ENCODE measurements at places on chromosomes 6 and 20.
A peak's percentile ranks its signal among the peaks of the same experiment; 100 is the strongest.

GRCh38 chr6:127051571-127052260 lies 66.8 kb upstream of the RSPO3 start:
- DNase-seq, result no peak

- DNase-seq, result peak; percentile 73
These were observed 192.0 kb downstream of the PREX1 start for GRCh38 chr20:48635791-48636267.

DNA sequence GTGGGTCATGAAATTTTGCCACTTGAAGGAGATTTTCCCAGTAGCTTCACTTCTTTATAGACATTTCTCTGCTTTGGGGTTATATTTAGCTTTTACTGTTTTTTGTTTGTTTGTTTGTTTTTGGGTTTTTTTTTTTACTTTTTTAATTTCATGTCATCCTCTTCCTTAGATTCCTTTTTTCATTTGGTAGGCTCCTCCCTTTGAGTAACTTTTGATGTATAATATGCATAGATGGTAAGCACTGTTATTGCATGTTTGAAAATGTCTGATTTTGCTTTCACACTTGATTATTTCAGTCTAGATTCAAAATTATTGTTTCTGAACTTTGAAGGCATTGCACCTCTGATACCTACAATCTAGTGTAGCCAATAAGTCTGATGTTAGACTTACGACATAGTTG lies 37.6 kb downstream of the PLEKHG1 start:
- DNase-seq, result no peak

GRCh38 chr6:34671367-34671766 lies 25.2 kb downstream of the ILRUN start:
- no peak for DNase-seq

- DNase-seq, result no peak
These were observed 660.4 kb upstream of the FLRT3 start for GRCh38 chr20:14997791-14998190.

GRCh38 chr6:117456250-117456649 lies 26.2 kb upstream of the DCBLD1 start:
- DNase-seq, result no peak

GRCh38 chr20:19688031-19688806 lies 69.8 kb upstream of the RIN2 start:
- no peak for DNase-seq

DNA sequence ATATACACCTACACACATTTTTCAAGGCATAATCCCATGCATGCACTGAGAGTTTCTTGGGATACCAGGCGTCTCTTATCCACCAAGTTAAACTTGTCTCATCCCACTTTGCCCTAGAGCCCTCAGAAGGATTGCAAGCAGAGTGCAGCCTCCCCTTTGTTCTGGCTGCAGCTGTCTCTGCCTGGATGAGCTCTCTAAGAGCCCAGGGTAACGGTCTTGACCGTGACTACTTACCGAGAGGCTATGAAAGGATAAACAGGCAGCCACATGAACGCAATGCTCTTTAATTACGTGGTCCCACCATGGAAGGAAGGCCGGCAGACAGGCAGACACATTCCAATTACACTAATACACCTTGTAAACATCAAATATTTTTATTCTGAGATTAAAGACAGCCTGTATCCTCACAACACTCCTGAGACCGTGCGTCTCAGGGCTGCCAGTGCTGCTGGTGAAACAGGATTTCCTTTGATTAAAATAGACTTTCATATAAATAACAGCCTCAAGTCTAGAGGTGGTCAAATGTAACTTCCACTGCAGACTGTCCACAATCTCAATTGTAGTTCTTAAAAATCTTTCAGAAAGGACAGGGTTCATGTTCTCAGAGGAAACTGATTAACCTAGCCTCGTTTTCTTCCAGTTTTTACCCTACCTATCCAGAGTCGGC lies 210.0 kb upstream of the PRDM1 start:
- DNase-seq, result no peak

GRCh38 chr6:53041356-53041755 lies 23.8 kb upstream of the FBXO9 start:
- no peak for DNase-seq

- DNase-seq, result no peak
These were observed 93.6 kb upstream of the AGPAT4 start for GRCh38 chr6:161367472-161367871.

DNA sequence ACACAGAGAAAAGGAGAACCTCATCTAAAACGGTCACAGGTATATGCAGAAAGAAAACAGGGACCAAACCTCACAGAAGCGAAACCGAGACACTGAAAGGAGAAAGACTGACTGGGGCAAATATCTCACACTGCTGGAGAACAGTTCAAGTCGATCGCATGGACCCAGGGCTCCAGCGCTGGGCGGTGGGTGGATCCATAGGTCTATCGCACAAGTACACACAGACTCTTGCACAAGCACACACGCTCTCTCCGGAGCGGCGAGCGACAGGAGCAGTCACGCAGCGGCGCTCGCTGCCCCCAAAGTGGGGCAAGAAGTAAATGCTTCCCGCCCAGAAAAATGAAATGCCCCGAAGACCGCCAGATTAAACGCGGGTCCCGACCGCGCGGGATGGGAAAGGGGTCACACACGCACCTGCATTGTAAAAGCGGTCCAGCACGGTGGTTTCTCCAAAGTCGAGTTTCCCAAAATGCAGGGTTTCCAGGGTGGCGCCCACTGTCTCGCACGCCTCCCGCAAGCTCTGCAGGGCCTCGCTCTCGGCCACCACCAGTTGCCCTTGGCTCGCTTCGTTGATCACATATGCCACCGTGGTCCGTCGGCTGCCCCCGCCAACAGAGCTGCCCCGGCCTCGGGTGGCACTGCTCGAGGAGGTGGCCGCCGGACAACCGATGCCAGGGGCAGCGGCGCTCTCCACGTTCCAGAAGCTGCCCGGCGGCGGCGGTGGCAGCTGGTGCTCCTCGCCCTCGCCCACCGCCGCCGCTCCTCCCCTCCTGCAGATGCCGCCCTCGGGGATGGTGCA lies 782 bp downstream of the MAP3K5 start:
- DNase-seq, result peak; percentile 63

GRCh38 chr6:154503658-154504057 lies 6.8 kb downstream of the CNKSR3 start:
- no peak for DNase-seq

DNA sequence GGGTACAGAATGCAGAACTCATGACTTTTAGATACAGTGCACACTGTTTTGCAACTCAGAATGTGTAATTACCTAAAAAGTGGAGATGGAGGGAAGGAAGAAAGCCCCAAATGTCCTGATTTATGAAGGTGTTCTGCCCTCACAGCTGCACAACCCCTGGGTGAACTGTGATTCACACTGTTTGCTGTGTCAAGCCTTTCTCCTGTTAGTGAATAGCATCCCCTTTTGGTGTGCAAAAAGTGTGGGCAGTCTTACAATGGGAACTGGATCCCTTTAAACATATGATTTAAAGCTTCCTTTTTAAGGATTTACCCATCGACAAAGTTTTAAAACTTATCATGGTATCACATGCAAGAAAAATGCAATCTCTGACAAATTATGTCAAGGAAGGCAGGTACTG lies 633.4 kb upstream of the EPHA7 start:
- no peak for DNase-seq

GRCh38 chr6:159104163-159104925 lies 59.6 kb upstream of the TAGAP start:
- DNase-seq, result peak; percentile 83

- no peak for DNase-seq
These were observed 31.0 kb upstream of the OSTM1 start for GRCh38 chr6:108105571-108105970.

- peak; percentile 16 for DNase-seq
These were observed 23.7 kb downstream of the MOCS3 start for GRCh38 chr20:50982363-50982762.

DNA sequence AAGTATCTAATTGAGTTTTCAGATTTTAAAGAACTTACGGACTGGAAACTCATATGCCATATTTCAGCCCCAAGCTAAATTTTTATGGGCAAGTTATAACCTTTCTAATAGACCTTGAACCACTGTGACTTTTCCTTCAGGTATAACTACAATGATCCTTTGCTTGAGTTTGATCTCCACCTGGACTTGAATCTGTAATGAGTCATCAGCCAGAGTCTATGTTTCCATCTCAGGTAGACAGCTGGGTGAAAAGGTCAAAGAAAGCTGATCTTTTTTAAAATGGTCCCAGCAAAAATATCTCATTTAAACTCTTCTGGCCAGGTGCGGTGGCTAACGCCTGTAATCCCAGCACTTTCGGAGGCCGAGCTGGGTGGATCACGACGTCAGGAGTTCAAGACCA lies 88.4 kb upstream of the SGK1 start:
- no peak for DNase-seq

GRCh38 chr6:159594106-159594749 lies 98.8 kb downstream of the SOD2 start:
- no peak for DNase-seq

GRCh38 chr20:14522595-14522994 lies 185.2 kb upstream of the FLRT3 start:
- no peak for DNase-seq

DNA sequence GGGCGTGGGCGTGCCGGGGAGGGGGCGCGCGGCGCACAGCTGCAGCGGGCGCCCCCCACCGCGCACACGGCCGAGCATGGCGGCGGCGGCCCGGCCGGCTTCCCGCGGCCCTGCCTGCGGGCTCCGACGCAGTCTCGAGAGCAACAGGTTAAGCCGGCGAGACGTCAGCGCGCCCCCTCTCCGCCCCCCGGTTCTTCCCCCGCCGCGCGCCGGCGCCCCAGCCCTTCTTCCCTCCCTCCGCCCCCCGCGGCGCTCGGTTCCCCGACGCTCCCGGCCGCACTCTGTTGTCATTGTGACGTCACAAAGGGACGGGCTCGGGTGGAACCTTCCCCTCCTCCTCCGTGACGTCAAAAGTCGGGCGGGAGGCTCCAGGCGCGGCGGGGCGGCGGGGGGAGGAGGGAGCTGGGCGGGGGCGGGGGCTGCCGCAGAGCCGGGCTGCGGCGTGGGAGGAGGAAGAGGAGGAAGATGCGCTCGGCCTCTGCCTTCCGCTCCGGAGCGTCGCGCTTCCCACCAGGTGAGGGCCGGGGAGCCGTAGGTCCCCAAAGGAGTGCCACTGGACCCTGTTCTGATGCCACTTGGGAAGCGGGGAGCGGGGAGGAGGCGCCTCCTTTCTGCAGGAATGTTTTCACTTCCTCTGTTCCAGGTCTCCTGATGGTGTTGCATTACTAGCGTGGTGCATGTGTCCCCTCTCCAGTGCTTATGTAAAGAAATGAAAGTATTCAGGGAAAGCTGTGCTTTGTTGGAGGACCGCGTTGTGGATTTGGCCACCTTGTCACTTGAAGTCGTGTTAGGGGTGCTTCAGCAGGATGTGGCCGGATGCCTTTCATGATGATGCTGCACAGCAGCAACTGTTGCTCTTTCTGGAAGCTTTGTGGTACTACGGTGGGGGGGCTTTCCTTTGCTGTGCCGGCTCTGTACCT lies 2.8 kb downstream of the JARID2 start:
- DNase-seq, result peak; percentile 98

DNA sequence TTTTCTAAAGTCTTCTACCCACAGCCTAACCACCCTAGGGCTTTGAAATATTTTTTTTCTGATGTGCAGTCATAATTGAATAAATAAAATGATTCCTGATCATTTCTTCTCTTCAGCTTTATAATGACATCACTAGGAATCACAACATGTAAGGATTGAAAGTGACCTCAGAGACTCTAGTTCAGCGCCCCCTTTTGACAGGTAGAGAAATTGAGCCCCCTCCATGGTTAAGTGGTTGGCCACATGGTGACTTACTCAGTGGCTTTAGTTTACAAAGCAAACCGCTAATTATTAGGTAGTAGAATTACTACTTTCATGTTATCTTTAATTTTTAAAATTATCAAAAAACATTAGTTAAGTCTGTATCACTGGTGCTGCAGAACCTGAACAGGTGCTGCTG lies 13.3 kb upstream of the SLC2A12 start:
- DNase-seq, result no peak

DNA sequence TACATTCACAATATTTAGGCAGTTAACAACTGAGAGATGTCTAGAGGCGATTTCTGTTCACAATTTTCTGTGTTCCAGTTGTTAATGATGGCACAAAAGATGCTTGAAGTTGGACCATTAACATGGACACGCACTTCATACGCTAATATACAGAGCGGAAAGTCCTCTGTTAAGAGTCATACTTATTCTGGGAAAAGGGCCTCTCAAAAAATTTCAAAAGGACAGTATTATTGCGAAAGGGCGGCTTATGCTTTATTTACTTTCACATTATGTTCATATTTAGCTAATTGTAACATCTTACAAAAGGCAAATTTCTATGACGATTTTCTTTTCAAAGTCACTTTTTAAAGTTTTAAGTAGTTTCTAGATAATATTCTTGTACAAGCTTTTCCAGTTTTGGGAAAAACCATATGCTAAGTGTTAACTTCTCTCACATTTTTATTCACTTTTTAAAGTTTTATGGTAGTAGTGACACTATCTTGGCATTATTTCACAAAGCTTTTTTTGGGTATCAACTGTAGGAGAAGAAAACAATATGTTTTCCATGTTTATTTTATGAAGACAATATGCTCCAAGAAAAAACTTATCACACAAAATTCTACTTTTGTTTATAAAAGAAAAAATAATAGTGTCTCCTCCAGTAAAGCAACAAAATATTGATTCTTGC lies 62.3 kb downstream of the MAP7 start:
- no peak for DNase-seq

- DNase-seq, result no peak
These were observed 28.5 kb downstream of the SLX4IP start for GRCh38 chr20:10463622-10464021.

DNA sequence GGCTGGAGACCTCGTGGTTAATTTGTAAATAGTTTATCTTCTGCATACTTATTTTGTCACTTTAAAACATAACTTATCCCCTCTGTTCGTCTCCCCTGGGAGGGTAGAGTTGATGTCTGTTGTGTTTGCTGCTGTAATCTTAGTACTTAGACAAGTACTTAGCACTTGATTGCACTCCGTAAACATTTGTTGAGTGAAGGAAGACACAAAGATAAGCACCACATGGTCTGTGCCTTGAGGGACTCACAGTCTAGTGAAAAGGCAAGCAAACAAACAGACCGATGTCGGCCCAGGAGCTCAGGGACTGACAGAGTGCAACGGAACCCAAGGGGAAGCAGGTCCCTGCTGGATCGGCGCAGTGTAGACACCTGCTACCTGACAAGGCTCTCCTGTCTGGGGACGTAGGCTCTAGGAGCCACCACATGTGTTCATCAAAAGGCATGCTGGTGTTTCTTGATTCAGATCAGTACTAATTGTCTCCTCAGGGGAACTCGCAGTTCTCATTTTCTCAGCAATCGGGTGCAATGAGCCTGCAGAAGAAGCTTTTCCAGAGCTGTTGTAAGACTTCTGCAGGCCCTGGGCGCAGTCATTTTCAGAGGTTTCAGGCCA lies 31.4 kb downstream of the EDN3 start:
- no peak for DNase-seq

DNA sequence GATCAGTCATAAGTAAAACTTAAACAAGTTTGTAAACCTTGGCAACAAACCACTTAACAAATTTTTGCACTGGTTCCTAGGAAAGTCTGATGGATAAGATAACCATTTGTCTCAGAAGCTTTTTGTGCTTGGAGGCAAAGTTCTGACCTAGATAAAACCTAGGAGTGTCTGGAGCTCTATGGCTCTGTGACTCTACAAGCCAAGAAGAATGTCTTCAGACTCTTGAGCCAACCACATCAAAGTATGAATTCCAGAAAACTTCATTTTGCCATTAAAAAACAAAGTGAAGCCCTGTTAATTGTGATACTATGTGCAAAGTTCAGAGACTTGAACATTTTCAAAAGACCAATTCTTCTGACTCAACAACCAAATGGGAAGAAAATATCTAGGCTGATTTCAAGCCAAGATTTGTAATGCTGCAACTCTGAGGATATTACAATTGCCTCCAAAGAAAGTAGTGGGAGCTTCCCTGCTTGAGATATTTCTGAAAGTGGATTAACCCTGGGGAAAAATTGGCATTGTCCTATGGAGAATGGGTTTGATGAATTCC lies 158.1 kb upstream of the FOXQ1 start:
- no peak for DNase-seq

Measured in activated CD4-positive, alpha-beta T cell treated with anti-CD3 and anti-CD28 coated beads, Interleukin-2, amount 10 ng/mL, durations not matched to agents 7 days and 5 days (primary cell).